ENCODE measurements at places on chromosomes 1 and 21. TPM values are rescaled to one million over a fixed set of nuclear protein-coding genes. Genes with fewer than 3 reads are reported as not detected.

GRCh38 chr1:245226203-245226499 lies 71.4 kb downstream of the KIF26B start:
- DNase-seq: no peak

- no peak for DNase-seq
These were observed 43.7 kb downstream of the TP53BP2 start for GRCh38 chr1:223802032-223802431.

GRCh38 chr1:219324629-219325367 lies 151.1 kb downstream of the LYPLAL1 start:
- DNase-seq: no peak

DDR2 gene
- 34.6 TPM for polyA plus RNA-seq

LCE4A gene
- polyA plus RNA-seq: not detected

CDK18 gene
- polyA plus RNA-seq: 28.3 TPM
